H1 (cell line): ENCODE measurements at places on chromosomes 4 and X. TPM values are rescaled to one million over a fixed set of nuclear protein-coding genes. Genes with fewer than 3 reads are reported as not detected.

The SLC9B1 gene
- 0.19 TPM in 1 of 2 replicates, not detected in the other for total RNA-seq

- no peak overlapping the region for H3K27ac ChIP-seq
- H3K4me3 ChIP-seq = no peak overlapping the region
- no peaks in the 10 kb centered on the region for H3K36me3 ChIP-seq
Measured at GRCh38 chrX:147890756-147891155, 21.0 kb upstream of the FMR1 start.

DNA sequence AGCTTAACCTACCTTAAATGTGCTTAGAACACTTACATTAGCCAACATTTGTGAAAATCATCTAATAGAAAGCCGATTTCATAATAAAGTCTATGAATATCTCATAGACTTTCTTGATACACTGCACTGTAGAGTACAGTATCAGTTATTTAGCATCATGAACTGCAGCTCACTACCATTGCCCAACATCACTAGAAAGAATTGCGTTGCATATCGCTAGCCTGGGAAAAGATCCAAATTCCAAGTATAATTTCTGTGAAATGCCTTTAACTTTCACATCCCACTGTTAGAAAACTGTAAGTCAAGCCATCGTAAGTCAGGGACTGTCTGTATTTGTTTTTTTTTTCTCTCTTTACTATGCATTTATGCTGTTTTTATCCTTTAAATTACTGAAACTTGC, 918.6 kb upstream of the PABPC4L start:
- H3K4me3 ChIP-seq = no peak overlapping the region
- DNase-seq = no peak
- H3K4me1 ChIP-seq = no peaks in the 10 kb centered on the region
- H3K27ac ChIP-seq = no peak overlapping the region
- H3K36me3 ChIP-seq = no peaks in the 10 kb centered on the region

GRCh38 chr4:136458326-136458725, 1074.0 kb downstream of the PCDH18 start:
- no peaks in the 10 kb centered on the region for H3K27me3 ChIP-seq
- no peak overlapping the region for H3K27ac ChIP-seq
- DNase-seq = no peak
- H3K4me3 ChIP-seq = no peak overlapping the region
- no peaks in the 10 kb centered on the region for H3K36me3 ChIP-seq

- 0 out of 2 replicates have a peak, but pooled peaks cover 3% of the 10 kb centered on the region for H3K4me1 ChIP-seq
- H3K27ac ChIP-seq = no peak overlapping the region
- DNase-seq = no peak
- H3K27me3 ChIP-seq = no peaks in the 10 kb centered on the region
- no peaks in the 10 kb centered on the region for H3K36me3 ChIP-seq
Measured at GRCh38 chrX:39481621-39482020, 616.1 kb downstream of the BCOR start.

DNA sequence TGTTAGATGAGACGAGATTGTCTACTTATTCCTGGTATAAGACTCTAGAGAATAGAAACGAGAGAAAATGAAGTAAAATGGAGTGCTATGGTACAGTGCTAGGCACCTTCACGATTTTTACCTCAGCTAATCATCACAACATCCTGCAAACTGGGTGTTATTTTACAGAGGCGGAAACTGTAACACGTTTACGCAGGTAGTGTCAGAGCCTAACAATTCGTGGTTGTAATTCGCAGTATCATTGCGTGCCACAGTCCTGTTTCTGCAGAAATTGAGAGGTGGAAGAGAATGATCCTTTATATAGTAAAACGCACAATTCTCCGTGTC, 383 bp upstream of the TBC1D19 start:
- no peaks in the 10 kb centered on the region for H3K27me3 ChIP-seq
- peak overlapping the region; percentile 47 for H3K4me3 ChIP-seq
- no peak for DNase-seq
- no peaks in the 10 kb centered on the region for H3K36me3 ChIP-seq
- no peaks in the 10 kb centered on the region for H3K4me1 ChIP-seq
